ENCODE measurements at places on chromosomes 16 and 17.

DNA sequence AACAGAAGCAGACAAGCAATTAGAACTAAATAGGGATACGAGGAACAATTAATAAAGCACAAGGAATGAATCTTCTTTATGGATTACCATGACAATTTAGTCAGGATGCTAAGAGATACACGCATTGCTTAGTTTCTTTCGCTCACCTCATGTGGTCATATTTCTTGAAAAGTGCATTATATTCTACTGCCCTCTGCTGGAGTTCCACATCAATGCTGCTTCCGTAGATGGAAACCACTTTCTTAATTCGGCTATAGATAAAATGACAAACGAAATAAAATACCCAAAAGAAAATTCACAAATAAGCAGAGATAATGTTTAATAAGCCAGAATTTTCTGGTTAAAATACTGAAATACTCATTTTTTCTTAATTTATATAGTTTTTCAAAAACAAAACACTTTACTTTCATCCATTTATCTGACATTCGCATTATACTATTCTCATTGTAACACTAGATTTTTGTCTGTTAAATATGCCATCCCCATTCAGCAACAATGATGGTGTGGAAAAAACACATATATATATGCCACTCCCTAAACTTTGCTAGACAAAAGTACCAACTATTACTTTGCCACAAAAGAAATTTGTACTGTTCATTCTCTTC lies 22.0 kb upstream of the PHLPP2 start:
- DNase-seq: peak; percentile 29

DNA sequence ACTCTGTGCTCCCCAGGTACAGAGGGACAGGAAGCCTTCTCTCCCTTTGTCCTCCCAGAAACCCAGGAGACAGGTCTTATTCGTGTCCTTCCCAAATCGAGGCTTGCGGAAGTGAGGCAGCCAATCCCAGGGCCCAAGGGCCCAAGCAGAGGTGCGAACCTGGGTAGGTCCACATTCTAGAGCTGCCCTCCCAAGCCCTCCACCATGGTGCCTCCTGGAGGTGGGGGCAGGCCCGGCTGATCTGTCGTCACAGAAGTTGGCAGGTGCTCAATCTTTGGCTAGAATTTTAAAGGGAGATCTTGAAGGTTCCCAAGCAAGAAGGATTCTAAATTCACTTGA lies 21.5 kb downstream of the MRC2 start:
- DNase-seq: no peak

- peak; percentile 81 for DNase-seq
Measured at GRCh38 chr17:5788266-5788900, 204.1 kb upstream of the NLRP1 start.

DNA sequence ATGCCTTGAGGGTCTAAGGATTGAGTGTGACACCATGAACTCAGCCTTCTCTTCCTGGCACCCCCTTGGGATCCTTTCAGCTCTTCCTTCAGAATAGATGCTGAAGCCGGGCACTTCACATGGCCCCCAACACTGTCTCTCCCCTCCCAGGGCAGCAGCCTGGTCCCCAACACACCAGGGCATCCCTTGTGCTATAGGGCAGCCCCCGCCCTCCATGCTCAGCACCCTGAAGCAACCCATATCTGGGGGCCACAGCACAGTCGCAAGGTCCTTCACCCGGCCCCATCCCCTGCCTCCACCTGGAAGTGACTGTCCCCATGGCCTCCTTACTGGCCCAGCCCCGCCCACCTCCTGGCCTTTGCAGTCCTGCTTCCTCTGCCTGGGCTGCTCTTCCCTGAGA lies 143.1 kb downstream of the C16orf95 start:
- DNase-seq: no peak

DNA sequence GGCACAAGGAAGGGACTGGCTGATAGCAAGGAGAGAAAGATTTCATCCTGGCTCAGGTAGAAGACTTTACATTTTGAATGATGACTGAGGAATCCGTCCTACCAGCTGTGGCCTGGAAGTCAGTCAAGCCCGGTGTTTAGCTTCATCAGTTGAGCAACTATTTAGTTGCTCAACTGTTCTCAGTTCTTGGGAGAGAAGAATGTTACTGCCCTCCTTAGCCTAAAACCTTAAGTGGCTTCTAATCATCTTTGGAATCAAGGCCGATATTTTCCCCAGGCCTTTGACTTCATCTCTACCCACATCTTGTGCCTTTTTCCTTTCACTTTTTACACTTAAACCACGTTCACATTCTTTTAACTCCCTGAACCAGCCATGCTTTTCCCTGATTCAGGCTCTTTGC lies 17.3 kb upstream of the RBL2 start:
- DNase-seq: peak; percentile 61

GRCh38 chr16:72256398-72257066 lies 84.6 kb upstream of the PMFBP1 start:
- peak; percentile 51 for DNase-seq

GRCh38 chr17:13160296-13160695 lies 142.5 kb upstream of the ELAC2 start:
- DNase-seq: no peak
